ENCODE measurements at places on chromosomes 2 and 18. TPM values are rescaled to one million over a fixed set of nuclear protein-coding genes. Genes with fewer than 3 reads are reported as not detected.

DNA sequence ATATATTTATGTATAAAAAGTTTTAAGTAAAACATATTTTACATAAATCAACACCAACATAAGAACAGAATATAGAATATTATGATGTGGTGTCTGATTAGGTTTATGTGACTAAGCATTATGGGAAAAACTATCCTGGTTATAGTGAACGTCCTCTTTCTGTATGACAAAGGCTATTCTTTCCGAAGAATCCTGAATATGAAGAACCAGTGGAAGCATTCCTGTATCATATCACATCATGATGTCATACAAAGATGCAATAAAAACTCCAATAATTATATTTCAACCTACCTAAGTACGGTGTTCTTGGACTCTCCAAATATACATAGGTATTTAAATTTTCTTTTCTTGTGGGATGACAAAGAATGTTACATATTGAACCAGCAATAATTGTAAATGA, 37.5 kb upstream of the HDAC4 start:
- no peaks in the 10 kb centered on the region for H3K36me3 ChIP-seq
- H3K4me1 ChIP-seq, result no peaks in the 10 kb centered on the region
- H3K4me3 ChIP-seq, result no peak overlapping the region
- no peak overlapping the region for H3K27ac ChIP-seq
- DNase-seq, result no peak

DNA sequence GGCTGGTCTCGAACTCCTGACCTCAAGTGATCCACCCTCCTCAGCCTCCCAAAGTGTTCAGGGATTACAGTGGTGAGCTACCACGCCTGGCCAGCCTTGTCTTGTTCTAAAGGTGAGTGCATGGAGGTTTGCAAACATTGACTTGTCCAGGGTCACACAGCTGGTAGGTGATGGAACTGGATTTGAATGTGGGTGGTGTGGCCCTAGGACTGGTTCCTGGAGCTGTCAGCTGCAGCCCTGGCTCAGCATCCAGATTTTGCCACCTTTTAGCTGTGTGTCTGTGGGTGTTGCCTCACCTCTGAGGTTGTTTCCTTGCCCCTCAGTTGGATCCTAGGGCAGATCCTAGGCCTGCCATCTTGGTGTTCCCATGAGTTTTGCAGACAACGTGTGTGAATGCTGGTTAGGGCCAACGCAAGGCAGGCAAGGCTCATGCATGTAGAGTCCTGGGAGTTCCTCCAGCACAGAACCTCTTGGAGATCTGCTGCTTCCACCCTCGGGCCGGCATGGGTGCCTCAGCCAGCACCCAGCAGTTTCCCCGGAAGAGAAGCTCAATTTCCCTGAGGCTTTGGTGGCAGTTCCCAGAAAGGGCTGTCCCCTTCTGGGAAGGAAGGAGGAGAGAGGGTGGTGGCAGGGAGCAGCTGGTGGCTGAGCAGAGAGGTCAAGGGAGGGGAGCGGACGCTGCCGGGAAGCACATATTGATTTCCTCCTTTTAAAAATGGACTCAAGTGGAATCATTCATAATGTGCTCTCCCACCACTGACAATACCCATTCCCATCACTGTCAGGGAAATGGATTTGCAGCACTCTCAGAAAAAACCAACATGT, 127.6 kb upstream of the HS6ST1 start:
- no peaks in the 10 kb centered on the region for H3K4me1 ChIP-seq
- H3K36me3 ChIP-seq, result no peaks in the 10 kb centered on the region
- H3K27me3 ChIP-seq, result peaks cover 34% of the 10 kb centered on the region
- no peak for DNase-seq
- no peak overlapping the region for H3K27ac ChIP-seq

OR6B2 gene
- not detected for total RNA-seq

CRYGD gene
- total RNA-seq, result not detected
